ENCODE measurements at places on chromosomes 6 and 20.

DNA sequence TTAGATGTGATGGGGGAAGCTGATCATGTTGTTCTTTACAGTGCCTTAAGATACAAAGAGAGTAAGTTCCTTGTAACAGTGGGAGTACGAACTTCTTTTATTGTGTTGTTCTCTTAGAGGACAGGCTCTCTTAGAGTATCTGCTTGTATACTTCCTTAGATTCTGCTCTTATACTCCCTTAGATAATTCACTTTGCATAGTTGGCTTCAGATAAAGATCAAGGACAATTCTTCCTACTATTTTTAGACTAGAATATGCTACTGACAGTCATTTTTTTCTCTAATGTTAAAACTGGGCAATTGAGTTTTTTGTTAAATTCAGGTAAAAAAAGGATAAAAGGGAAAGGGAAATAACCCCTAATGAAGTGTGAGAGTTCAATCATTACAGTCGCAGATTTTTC, 138.7 kb downstream of the MYB start:
- no peak for DNase-seq

DNA sequence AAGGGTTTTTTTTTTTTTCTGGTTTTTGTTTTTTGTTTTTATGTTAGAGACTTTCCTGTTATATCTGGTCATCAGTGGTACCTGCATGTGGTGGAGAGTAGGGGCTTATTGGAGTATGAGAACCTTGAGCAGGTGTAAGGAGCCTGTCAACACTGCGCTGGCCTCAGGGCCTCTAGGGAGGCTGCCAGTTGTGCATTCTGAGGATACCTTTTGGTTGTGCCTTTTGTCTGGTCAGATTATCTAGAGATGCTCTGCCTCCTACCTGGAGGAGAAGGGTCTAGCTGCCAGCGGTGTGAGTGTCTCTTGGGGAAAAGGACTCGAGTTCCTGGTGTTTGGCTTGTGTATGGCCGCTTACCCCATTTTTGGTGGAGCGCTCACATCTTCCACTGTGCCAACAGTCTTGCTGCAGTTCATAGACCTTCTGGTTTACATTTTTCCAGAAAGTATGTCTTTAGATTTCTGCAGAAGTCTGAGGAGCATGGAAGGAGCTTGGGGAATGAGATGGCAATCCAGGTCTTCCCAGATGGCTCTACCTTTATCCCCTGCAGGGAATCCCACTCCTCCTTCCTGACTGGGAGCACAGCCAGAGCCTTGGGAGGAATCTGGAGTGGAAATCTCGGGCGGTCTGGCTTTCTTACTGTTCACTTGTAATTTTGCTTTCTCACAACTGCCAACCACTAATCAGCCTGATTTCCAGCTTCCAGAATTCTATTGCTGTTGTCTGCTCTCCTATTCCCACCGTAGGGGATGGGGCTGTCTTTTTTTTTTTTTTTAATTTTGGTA, 49.9 kb downstream of the PTPN1 start:
- DNase-seq: no peak

GRCh38 chr6:97064578-97064977, 140.1 kb downstream of the KLHL32 start:
- DNase-seq: no peak

DNA sequence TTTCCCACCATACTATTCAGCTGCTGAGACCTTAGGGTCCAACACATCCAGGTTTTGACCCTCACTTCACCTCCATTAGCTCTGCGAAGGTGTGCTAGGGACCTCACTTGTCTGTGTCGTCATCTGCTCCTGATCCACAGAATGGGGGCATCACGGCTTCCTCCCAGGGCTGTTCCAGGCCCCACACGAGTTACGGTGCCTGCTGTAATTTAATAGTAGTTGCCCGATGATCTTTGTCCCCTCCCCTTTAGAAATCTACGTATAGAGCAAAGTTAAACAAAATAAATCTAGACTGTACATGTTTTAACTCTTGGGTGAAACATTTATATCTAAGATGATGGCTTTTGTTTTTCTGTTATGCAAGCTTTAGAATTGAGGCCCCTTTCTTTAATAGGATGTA, 49.1 kb upstream of the NAA20 start:
- no peak for DNase-seq

- DNase-seq: no peak
These were observed 29.2 kb downstream of the MBOAT1 start for GRCh38 chr6:20182926-20183521.

- no peak for DNase-seq
These were observed 237.6 kb downstream of the QKI start for GRCh38 chr6:163651915-163652668.

DNA sequence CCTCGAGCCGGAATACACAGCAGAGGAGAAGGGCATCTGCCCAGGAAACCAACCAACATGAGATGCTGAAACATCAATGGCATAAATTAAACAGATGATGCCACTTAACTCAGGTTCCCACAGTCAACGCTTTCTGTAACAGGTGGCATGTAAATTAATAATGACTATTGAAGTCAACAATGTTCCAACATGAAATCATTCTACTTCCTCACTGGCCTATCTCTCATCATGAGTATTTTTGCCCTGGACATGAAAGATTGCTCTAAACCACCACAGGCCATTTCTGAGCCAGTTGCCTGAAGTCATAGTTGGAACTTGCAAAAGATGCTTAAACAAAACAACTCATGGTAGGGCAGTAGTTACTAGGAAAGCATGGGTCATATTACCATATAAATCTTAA, 397.9 kb upstream of the JARID2 start:
- no peak for DNase-seq

DNA sequence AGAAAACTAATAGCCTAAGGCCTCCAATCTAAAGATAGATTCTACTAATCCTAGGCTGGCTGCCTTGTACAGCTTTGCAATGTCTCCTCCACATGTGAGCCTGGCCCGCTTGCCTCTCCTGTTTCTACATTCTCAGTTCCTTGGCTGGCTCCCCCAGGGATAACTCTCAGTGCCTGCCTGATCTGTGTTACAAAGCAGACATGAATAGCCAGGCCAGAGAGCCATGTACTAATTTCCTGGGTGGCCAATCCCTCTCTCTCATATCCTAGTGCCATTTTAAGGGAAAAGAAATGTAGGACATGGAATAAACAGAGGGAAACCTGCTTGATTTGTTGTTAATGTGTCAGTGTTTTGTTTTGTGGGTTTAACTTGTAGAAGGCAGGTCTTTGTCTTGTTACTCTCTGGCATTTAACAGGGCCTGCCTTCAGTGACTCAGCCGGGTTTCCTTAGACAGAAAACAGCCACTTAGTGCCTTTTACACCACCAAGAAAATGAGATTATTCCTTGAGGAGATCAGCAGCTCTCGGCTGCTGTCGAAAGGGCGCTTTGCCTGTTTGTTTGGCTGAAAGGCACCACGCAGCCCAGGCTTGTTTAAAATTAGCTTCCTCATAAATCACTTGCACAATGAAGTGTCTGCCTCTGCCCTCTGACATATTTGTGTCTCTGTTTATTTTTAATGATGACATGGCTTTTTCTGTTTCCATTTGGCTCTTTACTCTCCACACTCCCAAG, 702.7 kb downstream of the MAFB start:
- no peak for DNase-seq

DNA sequence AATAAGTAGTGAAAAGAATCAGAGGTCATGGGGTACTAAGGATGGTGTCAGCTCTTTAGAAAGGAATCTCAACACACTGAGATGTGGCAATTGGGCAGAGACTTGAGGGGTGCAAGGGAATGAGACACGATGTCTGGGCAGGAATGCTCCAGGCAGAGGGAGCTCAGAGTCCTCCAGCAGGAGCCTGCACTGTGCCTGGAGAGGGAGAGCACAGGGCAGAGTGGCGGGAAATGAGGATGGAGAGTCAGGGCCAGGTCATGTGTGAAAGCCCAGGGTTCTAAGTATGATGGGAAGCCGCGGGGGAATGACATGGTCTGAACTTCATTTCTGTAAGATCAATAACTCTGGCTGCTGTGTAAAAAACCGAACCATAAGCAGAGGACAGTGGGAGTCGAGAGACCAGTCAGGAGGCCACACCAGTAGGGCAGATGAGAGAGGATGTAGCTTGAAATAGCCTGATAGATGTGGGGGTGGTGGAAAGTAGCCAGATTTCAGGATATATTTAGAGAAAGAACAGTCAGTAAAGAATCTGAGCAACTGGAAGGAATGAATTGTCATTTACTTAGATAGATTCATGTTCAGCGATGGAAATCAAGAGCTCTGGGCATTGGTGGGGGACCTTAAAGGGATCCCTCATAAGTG, 133.4 kb upstream of the DTNBP1 start:
- DNase-seq: no peak

DNA sequence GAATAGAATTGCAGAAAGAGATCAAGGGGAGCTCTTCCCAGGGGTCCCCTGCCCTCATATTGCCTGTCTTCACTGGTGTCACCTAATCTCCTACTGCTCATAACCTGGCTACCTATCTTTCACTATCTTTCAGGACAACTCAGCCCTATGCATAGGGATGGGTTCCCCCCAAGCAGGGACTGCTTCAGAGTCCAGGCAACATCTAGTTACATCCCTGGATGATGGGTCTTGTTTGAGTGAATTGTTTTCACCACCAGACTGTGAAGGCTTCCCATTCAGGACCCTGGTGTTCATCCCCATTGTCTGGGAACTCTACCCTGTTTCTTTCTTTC, 850 bp upstream of the HECA start:
- DNase-seq: no peak
